Activated naive CD4-positive, alpha-beta T cell treated with anti-CD3 and anti-CD28 coated beads, Interleukin-2, amount 10 ng/mL, durations not matched to agents 5 hours and 36 hours (primary cell): ENCODE measurements at places on chromosomes 2 and 18. TPM values are rescaled to one million over a fixed set of nuclear protein-coding genes. Genes with fewer than 3 reads are reported as not detected.

Gene ORC4
- total RNA-seq = 31.4 TPM

Gene CFC1B
- not detected for total RNA-seq

Gene KIAA2012
- not detected for total RNA-seq

Gene EDAR
- total RNA-seq = 0.63 TPM

Gene SP110
- 140 TPM for total RNA-seq

Gene RPS27A
- total RNA-seq = 1,363 TPM

Gene RAX
- not detected for total RNA-seq

Gene LBX2
- not detected for total RNA-seq

Gene FBLN7
- total RNA-seq = 17.3 TPM

Gene TMEM214
- total RNA-seq = 69.7 TPM

Gene TCF23
- total RNA-seq = not detected

Gene MOGAT1
- not detected for total RNA-seq

Gene PIEZO2
- not detected for total RNA-seq

Gene XDH
- 1.2 TPM for total RNA-seq

Gene CPO
- not detected for total RNA-seq

Gene SMPD4
- 53.7 TPM for total RNA-seq

Gene CRACDL
- total RNA-seq = 0.20 TPM

Gene IL36G
- not detected for total RNA-seq

Gene ESPNL
- total RNA-seq = 0.10 TPM

Gene GREB1
- 0.43 TPM for total RNA-seq

Gene KLHL14
- total RNA-seq = not detected

Gene LAMA1
- not detected for total RNA-seq

Gene SERPINB11
- total RNA-seq = not detected
